ENCODE measurements at places on chromosomes 16 and 17. TPM values are rescaled to one million over a fixed set of nuclear protein-coding genes. Genes with fewer than 3 reads are reported as not detected.

DNA sequence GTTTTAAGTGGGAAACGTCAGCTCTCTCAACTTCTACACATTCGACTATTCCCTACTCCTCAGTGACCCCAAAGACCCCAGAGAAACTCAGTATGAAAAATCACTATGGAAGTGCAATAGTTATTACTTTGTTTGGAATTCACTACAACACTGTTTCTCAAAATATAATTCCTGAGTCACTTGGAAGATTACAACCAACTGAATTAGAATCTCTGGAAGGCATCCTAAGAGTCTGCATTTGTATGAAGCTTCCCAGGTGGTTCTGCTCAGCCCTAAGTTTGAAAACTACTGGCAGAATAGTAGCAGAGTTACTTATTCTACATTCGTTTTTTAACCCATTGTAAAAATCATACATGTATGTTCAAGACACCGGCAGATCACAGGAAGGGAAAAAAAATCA is 525.6 kb downstream of the MAF start:
- DNase-seq: no peak

DNA sequence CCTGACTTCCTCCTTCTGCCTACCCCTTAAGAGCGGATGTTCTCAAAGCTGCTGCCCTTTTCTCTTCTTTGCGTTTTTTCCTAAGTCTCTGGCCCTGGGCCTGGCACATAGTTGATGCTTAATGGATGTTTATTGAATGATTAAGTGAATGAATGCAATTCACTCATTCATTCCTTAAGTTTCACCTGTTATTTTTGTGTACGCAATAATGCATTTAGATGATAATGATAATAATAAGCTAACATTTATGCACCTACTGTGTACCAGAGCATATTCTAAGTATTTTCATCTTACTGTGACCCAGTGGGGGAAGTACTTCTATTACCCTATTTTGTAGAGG is 4.4 kb downstream of the CCL5 start:
- no peak for DNase-seq

DNA sequence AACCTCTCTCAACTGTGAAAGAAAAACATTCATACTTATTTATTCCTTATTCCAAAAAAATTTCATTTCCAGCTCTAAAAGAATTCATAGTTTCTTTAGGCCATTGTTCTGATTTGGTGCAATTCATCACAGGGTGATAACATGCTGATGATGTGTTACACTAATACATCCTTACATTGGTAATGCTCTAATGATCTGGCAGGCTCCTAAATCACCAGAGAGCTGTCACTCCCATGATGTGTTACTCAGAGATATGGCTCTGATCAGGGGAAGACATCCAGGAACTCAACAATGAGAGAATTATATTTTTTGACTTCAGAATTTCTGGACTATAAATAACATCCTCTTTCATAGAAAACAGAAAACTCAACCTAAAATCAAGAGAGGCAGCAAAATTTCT is 209.3 kb downstream of the CHD9NB start:
- DNase-seq: no peak

- DNase-seq: peak; percentile 82
Measured at GRCh38 chr17:63647065-63647725, 25.0 kb downstream of the MAP3K3 start.

DNA sequence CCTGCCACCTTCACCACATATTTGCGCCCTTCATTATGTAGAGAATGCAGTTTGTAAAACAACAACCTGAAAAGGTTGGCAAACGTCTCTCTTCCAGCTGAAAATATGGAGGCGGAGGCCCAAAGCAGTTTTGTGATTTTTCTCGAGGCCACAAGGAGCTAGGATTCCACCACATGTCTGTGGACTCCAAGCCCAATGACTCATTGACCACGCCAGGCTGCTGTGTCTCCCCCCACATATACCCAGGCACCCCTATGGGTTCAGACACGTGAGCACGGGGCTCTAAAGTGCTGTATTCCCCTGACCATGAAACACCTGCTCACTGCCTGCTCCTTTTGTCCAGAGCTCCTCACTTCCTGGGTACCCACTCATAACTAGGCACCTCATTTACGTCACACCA is 121.4 kb upstream of the CDH5 start:
- DNase-seq: peak; percentile 19

GRCh38 chr17:2937331-2938003 is 125.9 kb downstream of the OR1D5 start:
- DNase-seq: peak; percentile 36

- DNase-seq: no peak
Measured at GRCh38 chr17:76560036-76560876, 20.4 kb downstream of the PRCD start.

The KCNH4 gene
- total RNA-seq: not detected

DNA sequence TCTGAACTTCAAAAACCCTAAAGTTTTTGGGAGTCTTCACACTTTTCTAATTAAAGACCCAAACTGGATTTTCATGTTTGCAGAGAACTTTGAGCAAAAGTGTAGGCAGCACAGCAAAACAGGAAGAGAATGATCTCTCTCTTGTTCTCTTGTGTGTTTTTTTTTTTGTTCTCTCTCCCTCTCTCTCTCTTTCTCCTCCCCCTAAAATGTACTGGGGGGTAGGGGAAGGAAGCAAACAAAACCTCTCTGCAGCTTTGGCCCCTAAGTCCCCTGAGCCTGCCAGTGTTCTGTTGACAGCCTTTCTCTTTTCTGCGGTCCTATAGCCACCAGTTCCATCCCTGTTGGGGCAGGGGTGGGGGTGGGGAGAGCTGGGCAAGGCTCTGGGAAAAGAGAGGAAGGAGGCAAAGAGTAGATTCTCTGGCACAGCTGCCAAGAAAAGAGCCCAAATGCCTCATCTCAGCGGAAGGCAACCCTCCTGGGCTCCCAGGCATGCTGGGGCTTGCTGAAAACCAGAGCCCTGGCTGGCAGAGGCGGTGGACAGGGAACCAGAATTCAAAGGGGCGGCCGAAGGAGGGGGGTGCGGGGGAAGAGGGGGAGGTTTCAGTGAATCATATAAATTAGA is 295.3 kb downstream of the SOX9 start:
- DNase-seq: no peak

- DNase-seq: no peak
Measured at GRCh38 chr16:71357681-71358080, 842 bp upstream of the CALB2 start.

- DNase-seq: peak; percentile 86
Measured at GRCh38 chr16:89363621-89364393, 126.6 kb downstream of the ANKRD11 start.

The TBC1D3E gene
- total RNA-seq: not detected

DNA sequence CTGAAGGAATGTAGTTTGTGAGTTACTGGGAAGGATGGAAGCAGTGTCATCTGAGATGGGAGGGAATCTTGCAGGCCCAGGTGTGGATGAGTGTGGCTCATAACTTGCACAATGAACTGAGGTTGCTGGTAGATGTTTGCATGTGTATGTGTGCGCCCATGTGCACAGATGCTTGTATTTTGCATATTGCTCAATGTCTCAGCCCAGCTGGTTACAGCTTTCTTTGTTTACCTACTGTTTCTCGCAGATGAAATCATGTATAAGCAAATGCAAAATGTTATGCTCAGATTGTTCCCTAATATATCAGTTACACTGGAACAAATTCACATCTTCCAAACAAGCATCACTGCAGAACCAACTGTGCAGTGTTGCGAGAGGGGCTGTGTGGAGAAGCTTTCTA is 452.2 kb upstream of the EEF2KMT start:
- DNase-seq: no peak

The RANGRF gene
- 19.5 TPM for total RNA-seq

The PSMC5 gene
- total RNA-seq: 104 TPM

DNA sequence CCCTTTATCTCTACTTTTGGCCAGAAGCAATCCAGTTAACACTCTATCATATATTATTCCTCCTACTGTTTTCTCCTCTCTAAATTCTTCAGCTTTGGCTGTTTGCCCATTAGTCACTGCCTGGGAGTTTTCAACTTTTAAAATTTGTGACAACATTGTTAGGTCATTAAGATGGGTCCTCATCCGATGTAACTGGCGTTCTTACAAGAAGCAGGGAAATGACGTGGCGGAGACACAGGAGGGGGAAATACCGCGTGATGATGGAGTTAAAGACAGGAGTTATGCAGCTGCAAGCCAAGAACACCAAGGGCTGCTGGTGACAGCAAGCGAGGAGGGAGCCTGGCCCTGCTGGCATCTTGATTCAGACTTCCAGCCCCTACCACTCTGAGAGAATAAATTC is 34.8 kb upstream of the CPHXL start:
- DNase-seq: peak; percentile 11

GRCh38 chr16:72935896-72936295 is 112.0 kb downstream of the ZFHX3 start:
- DNase-seq: no peak

DNA sequence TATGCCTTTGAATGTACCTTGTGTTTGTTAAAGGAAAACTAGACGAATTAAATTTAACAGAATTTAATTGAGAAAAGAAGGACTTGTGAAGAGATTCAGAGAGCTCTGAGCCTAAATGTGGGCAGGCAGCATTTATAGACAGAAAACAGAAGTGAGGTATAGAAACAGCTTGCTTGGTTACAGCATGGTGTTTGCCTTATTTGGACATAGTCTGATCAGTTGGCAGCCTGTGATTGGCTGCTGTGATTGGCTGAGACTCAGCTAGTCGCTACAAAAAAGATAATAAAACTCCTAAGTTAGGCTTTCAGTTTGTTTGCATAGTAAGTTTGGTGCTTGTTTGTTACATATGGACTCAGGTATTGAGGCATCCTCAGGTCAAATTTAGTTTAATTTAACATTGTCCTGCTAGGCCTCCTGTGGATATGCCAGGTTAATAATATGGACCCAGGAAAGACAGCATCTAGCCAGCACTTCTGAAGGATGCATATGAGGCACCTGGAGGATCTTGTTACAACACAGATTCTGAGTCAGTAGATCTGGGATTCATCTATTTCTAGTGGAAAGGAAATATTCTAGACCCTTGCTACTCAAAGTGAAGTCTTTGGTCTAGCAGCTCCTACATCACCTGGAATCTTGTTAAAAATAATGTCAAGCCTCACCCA is 43.4 kb downstream of the SLFN5 start:
- peak; percentile 20 for DNase-seq

GRCh38 chr16:56910112-56910511 is 21.8 kb upstream of the HERPUD1 start:
- DNase-seq: no peak

- DNase-seq: no peak
Measured at GRCh38 chr17:2195729-2196128, 107.9 kb downstream of the SMG6 start.

GRCh38 chr17:16013943-16014407 is 14.4 kb downstream of the TTC19 start:
- DNase-seq: peak; percentile 91

The PRAC1 gene
- not detected for total RNA-seq
